NCI-H774 (cell line): ENCODE measurements at places on chromosomes 5 and 9.

GRCh38 chr5:52710972-52711596 lies 76.6 kb upstream of the ITGA1 start:
- no peak for DNase-seq

DNA sequence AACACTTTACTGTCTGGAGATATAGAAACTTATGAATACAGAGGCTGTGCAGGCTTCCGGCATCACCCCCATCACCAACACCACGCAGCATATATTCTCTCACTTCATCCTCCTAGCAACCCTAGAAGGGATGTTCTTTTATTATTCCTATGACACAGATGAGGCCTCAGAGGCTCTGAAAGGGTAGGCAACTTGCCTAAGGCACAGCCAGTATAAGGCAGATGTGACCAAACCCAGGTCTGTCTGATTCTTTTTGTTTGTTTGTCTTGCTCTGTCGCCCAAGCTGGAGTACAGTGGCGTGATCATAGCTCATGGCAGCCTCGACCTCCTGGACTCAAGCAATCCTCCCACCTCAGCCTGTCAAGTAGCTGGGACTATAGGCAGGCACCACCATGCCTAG lies 22.8 kb upstream of the CORO2A start:
- peak; percentile 29 for DNase-seq

DNA sequence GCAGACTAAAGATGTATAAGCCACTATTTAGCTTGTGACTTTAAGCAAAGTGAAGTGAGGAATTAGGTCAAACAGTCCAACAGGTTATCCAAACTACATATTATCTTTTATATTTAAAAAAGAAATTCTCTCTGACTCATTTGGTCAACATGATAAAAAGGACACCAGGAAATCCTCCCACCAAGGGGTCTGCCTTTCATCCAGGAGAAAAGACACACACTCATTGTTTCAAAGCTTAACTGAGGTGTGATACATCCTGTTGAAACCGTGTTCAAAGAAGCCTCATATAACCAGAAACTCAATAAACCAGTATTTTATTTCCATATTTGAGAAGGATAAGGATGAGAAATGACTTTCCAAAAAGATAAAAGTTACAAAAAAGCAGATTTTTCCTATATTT lies 417.1 kb downstream of the HCN1 start:
- DNase-seq = no peak

DNA sequence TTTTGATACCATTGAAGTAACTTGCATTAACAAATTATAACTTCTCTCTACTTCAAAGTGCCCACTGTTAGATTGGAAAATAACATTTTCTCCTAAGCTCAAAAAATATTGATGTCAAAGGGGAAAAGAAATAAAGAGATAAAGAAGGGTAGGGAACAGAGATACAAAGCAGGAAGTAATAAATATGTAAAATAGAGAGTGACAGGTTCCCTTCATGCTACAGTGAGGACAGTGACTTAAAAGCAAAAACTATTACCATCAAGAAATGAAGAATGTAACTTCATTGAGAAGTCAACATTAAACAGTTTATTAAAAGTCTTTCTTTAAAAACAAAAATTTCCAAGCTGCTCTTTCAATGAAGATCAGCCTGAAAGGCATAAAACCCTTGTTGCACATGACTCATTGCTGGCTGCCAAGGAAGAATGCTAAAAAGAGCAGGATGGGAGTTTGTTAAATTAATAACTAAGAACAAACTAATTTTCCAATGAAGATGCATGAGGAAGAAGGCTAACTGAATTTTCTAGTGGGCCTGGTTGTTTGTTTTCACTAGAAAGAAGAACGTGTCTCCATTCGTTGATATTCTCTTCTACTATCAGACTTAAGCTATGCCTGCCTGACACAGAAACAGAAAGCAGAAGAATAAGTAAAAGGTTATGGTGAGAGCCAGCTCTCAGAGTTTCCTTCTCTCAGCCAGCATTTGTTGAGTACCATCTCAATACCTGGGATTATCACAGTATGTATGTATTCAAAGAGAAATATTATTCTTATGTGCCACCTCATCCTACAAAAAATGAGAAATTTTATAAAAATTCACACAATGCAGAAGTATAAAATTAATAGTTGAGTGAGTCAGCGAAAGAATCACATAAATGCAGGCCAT lies 197.8 kb upstream of the NREP start:
- no peak for DNase-seq

GRCh38 chr5:143976055-143976454 lies 164.1 kb downstream of the HMHB1 start:
- DNase-seq = no peak

GRCh38 chr9:4375424-4376200 lies 75.7 kb upstream of the GLIS3 start:
- no peak for DNase-seq

- DNase-seq = no peak
Measured at GRCh38 chr9:35272989-35273388, 111.2 kb downstream of the UNC13B start.

GRCh38 chr9:129174102-129174723 lies 3.8 kb downstream of the IER5L start:
- DNase-seq = peak; percentile 89

GRCh38 chr5:10563945-10564837 lies at the start of gene ANKRD33B:
TSS of gene ANKRD33B (plus strand) at chr5:10564070. CDS start at chr5:10564468, 398 bp downstream.
- DNase-seq = peak; percentile 34

DNA sequence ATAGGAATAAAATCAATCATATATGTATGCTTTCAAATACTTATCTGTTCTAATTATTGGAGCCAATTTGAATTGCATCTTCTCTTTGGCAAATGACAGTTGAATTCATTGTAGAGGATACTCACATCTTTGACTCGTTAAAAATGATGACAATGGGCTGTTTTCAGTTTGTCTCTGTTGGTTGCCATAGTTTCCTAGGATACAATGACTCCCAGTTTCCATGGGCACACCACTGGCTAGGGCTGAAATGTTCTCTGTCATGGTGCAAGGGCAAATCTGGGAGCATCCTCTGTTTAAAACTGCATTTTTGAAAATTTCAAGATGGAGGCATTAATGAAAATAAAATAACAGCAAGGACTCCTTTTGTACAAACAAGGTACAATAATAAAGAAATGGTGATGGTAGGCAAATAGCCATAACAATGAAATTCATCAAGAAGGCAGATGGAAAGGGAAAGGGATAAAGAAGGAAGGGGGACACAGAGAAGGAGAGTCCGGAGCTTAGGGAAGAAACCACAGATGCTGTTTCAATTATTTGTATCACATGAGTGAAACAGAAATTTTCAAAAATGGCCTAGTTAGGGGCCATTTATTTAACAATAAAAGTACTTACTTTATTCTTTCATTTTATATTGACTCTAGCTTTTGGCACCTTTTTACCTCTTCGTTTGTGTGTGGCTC lies 378.8 kb upstream of the SEMA6A start:
- no peak for DNase-seq

DNA sequence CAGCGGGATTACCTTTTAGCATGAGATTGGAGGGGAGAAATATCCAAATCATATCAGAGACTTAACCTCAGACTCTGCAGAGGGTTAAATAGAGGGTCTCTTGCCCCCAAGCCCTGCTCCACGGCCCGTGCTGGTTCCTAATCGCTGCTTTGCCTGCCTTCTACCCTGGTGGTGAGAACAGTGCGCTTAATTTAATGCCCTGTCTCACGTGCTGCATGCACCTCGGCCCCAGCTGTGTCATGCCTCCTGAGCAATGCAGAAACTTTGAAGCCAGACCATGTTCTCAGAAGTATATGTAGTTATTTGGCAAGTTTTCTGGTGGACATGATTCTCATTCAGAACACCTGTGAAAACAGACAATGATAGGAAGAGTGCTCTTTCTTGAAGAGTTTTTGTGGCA lies 1.4 kb downstream of the OTULIN start:
- no peak for DNase-seq

DNA sequence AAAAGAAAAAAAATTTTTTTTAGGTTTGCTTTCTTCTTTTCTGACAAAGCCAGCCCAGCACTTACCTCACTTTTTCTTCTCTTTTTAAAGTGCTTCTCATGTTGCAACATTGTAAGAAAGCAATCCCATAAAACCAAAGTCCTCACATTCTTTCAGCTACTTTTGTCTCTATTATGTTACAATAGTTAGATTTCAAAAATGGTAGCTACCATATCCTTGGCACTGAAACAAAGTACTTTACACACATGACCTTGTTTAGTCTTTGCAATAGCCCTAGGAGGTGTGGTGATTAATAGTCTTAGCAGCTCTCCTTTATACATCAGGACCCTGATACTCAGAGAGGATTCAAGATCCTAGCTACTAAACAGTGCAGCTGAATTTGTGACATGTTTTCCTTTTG lies 23.5 kb upstream of the CARTPT start:
- no peak for DNase-seq

- no peak for DNase-seq
Measured at GRCh38 chr5:107831612-107832395, 161.1 kb upstream of the EFNA5 start.

DNA sequence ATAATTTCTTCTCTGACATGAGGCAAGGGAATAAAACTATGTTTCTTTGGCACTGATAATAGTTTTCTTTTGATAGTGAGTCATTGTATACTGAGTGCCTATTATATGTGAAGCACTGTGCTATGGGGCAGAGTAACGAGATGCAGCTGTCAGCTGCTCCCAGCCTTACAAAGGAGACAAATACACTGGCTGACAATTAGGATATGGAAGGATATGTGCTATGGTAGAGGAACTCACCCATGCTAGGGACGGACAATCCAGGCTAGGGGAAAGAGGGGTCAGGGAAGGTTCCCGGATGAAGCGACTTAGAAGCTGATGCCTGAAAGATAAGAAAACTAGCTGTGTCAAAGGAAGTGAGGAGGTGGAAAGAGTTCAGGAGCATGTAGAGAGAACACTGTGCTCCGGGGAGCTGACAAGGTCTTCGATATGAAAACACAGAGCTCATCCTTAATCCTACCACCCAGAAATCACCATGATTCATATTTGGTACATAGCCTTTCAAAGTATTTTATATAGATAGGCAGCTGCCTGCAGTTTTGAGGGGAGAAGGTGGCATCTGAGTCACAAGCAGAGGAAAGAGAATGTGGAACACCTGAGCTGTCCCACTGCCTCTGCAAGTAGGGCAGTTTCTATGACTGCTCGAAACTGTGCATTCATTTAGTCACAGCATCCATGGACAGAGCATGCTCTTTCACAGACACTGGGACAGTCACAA lies 12.1 kb downstream of the BSPRY start:
- peak; percentile 12 for DNase-seq

DNA sequence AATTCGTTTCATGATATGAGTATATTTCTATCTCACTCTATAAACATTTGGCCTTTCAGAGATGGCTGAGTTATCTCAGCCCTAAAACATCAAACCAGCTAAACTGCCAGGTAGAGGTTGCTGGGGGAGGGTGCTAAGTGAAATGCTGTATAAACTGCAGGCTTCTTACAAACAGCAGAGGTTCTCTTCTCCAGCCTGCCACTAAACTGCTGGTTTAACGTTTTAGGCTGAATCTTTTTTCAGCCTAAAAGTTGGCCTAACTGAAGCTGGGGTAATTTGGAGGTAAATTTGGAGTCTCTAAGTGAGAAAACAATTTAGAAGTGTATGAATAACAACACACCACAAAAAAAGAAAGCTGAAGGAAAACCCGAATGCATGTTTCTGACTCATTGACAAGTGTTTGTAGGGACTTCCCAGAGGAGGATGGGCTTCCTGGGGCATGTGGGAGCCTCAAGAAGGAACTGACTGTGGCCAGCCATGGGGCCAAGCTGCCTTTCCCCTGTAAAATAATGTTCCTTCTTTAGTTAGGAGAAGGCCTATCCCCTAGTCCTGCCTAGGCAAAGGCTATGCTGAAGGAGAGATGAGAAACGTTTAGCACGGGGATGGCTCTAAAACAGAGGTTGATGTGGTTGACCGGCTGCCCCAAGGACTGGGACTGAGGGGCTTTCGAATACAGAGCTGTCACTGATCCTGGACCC lies 44.3 kb downstream of the SLC28A3 start:
- no peak for DNase-seq

DNA sequence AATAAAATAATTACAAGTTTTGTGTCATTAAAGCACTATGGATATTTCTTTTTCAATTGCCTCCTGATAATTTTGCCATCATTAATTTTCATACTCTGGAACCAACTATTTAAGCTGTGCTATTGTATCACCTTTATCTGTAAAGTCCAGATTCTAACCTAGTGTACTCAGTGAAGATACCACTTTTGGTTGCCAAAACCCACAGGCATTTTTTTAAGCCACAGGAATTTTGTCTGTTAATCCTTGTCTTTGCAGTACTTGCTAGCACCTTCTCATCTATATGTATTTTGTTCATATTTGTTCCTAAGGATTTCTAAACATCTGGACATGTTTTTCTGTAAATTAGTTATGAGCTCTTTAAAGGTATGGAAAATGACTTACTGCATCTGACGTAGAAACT lies 481.4 kb upstream of the DAB2 start:
- no peak for DNase-seq

- DNase-seq = no peak
Measured at GRCh38 chr5:55702598-55703345, 9.4 kb downstream of the SLC38A9 start.

DNA sequence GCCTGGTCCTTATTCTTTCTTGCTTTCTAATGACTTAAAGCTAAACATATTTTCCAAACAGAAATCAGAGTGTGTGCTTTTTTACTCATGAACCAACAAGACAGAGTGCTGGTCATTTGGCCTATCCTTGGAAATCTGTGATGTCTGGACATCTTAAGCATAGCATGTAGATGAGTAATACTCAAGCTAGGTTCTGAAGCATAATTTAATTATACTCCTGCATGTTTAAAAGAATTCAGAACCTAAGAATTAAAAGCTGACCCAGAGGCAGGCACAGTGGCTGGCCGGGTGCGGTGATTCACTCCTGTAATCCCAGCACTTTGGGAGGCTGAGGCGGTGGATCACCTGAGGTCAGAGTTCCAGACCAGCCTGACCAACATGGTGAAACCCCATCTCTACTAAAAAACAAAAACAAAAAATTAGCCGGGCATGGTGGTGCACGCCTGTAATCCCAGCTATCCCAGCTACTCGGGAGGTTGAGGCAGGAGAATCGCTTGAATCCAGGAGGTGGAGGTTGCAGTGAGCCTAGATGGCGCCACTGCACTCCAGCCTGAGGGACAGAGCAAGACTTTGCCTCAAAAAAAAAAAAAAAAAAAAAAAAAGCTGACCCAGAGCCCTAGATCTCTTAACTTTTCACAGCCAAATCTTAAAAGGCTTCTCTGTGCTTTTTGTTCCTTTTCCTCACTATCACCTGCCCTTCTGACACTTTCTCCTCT lies 16.2 kb upstream of the TJP2 start:
- DNase-seq = no peak

- peak; percentile 6 for DNase-seq
Measured at GRCh38 chr5:132265336-132266030, 8.0 kb downstream of the PDLIM4 start.

DNA sequence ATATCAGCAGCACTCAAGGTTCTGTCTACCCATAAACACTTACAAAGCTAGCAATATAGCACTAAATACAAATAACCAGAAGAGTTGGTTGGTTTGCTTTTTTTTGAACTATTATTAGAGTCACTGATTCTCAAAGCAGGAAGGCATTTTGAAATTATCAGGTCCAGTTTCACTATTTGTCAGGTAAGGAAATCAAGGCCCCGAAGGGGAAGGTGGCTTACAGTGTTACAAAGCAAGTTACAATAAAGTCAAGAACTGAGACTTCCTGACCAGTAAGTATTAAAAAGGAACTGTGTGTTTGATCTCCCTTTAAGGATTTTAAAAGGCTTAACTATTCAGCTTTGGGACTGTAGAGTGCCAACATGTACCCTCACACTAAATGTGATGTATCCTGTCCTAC lies 10.8 kb downstream of the C5orf15 start:
- no peak for DNase-seq

GRCh38 chr5:150144879-150145278 lies 10.8 kb downstream of the PDGFRB start:
- no peak for DNase-seq
